ENCODE measurements at places on chromosomes 2 and 18.

DNA sequence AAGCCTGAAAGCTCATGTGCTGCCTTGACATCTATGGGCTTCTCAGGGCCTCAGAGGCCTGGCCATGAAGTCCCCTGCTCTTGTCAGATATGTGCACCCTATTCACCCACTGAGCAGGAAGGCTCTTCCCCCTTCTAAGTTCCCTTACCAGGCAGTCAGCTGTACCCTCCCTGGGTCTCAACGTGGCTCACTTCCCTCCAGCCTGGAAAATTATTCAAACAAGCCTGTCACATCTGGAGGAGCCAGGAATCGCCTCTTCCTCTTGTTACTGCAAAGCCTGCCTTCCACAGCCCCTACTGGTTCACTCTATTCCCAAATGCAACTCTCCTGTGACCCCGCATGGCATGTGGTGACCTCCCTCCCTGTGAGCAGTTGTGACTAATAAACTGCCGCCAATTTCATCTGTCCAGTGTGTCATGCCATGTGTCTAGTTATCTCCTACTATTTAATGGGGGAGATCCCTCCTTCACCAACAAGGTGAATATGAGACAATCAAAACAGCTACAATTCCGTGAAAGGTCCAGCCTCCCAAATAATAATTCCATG lies 8.4 kb upstream of the SERPINB8 start:
- H3K27ac ChIP-seq = no peak overlapping the region
- H3K4me3 ChIP-seq = no peak overlapping the region

- no peak overlapping the region for H3K4me3 ChIP-seq
- no peaks in the 10 kb centered on the region for H3K27me3 ChIP-seq
- no peak overlapping the region for H3K27ac ChIP-seq
- no peaks in the 10 kb centered on the region for H3K36me3 ChIP-seq
Measured at GRCh38 chr2:83944191-83944590, 514.9 kb downstream of the SUCLG1 start.

DNA sequence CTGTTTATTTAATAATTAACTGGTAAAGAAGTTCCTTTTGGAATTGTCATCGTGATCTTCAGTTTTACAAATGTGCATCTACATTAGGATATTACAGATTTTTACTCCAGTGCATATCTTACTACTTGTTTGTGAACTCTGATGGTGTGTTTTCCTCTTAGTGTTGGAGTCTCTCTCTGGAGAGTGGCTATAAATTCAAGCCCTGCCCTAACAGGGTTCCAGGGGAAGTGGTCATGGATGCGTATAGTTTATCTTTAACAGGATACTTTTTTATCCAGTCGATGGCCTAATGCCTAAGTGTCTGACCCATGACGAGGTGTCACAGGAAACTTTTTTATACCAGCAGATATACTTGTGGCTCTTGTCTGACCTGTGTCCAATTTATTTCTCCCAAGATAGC lies 75.4 kb downstream of the CHN1 start:
- H3K27me3 ChIP-seq = no peaks in the 10 kb centered on the region
- H3K4me3 ChIP-seq = no peak overlapping the region
- no peaks in the 10 kb centered on the region for H3K36me3 ChIP-seq
- no peak overlapping the region for H3K27ac ChIP-seq
- no peak for DNase-seq
- no peaks in the 10 kb centered on the region for H3K4me1 ChIP-seq

GRCh38 chr18:13233787-13234783 lies 15.5 kb downstream of the LDLRAD4 start:
- no peaks in the 10 kb centered on the region for H3K4me1 ChIP-seq
- DNase-seq = no peak
- no peak overlapping the region for H3K4me3 ChIP-seq
- H3K27me3 ChIP-seq = no peaks in the 10 kb centered on the region
- H3K27ac ChIP-seq = no peak overlapping the region

DNA sequence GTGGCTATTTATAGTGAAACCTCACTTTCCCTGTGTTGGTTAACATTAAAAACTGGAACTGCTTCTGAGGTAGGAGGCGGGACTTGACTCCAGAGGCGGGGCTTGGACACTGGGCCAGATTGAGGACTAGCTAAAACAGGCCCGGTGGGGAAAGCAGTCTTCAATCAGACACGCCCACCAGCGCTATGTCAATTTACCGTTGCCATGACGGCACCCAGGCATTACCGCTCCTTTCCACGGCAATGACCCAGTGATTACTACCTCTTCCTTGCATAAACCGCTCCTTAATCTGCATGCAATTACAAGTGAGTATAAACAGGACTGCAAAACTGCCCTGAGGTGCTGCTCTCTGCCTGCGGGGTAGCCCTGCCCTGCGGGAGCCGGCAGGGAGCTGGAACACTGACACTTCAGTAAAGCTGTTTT lies 35.3 kb downstream of the LRRFIP1 start:
- DNase-seq = peak; percentile 93
- H3K27me3 ChIP-seq = no peaks in the 10 kb centered on the region
- peak overlapping the region; percentile 24 for H3K27ac ChIP-seq

All from CD14-positive monocyte (primary cell).